ENCODE measurements at places on chromosomes 2 and 18.

GRCh38 chr2:66699793-66700676 is 265.1 kb downstream of the MEIS1 start:
- DNase-seq: no peak

DNA sequence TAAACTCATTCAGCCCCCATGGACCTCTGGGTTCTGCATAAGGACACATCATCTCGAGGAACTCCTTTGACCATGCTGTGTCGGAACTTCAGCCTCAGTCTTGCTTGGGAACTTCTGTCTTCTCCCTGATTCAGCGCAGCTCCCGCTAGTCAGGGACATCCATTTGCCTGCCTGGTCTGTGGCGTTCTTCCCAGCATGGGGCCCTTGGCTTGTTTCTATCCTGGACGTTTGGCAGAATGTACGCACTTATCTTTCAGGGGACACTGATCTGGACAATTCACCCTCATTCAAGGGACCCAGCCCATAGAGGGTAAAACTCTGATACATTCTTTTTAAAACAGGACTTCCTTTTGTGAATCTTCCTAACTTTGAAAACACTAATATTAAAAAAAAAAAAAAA is 75.8 kb upstream of the WIPF1 start:
- DNase-seq: no peak

- DNase-seq: no peak
These were observed 124.7 kb downstream of the ICOS start for GRCh38 chr2:204061241-204061640.

- no peak for DNase-seq
These were observed 200.0 kb downstream of the CDH2 start for GRCh38 chr18:27976806-27977408.

- DNase-seq: no peak
These were observed 402.8 kb downstream of the ARHGAP15 start for GRCh38 chr2:143532061-143532460.

GRCh38 chr2:150549381-150549780 is 61.9 kb upstream of the RND3 start:
- no peak for DNase-seq

Measured in caudate nucleus (tissue), 63 donors.